ENCODE measurements at places on chromosomes 16 and 17.

DNA sequence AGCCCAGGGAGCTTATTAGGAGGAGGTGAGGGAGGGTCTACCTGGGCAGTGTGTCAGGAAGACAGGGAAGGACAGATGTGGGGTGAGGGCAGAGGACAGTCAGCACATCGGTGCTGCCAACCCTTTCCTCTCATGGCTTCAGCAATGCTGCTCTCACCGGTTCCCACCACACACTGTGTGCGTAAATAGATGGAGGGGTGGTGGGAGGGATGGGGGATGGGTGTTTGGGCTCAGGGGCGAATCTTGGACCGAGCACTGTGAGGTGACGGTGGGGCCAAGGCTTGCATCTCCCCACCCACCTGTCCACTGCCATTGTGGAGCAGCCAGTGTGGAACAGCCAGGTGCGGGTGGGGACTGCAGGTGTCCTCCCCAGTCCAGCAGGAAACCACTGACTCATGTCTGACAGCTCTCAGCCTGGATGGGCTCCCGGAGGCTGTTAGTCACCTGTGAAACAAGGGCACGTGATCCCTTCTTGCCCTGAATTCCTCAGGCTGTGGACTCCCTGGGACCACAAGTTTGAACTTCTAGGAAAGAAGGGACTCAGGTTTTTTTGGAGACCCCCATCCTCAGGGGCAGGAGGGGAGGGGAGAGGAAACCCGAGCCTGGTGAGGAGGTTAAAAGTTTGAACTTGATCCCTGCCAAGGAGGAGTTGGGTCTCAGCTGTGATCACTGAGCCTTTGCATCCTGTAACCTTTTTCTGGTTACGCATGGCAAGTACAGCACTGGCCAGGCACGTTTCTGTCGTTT lies 42.7 kb upstream of the SMPD3 start:
- no peak for DNase-seq

DNA sequence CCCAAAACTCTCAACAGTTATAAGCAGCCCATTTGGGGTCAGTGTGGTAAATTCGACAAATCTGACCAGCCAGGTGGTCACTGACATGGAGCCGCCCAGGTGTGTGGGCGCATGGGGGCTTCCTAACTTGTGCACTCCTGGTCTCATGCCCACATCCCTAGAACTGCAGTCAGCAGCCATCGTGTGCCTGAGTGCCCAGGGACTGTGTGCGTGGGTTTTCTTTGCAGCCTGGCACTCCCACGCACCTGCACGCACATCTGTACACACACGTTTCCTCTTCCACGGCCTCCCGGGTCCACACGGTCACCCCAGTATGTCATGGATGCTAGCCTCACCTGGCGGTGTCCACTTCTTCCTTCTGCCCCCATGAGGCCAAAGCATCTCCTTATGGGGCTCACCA lies 38.9 kb upstream of the ZC3H18 start:
- no peak for DNase-seq

DNA sequence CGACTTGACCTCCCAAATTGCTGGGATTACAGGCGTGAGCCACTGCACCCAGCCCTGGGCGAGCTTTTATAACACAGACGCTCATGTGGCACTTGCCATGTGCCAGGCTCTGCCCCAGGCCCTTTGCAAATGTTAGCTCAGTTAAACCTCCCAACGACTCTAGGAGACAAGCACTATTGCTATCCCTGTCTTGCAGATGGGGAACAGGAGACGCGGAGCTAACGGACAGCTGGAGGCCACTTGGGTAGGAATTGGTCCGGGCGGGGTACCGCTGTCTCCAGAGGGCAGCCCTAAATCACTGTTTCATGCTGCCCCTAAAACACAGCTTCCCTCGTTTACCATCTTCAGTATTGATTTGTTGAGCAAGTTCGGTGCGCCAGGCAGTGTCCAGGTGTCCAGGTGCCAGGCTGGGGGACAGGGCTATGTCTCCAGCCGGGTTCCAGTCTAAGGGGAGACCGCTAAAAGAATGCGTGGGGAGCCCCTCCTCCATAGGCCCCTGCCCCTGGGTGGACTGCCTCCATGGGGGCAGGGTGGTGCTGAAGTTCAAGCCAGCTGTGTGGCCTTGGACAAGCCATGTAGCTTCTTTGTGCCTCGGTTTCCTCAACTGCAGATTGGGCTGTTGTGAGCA lies 23.7 kb downstream of the TMEM235 start:
- no peak for DNase-seq

GRCh38 chr17:59832883-59833379 lies 59.8 kb downstream of the TUBD1 start:
- no peak for DNase-seq

- DNase-seq, result no peak
Observed at GRCh38 chr17:49110509-49110908, 22.1 kb upstream of the B4GALNT2 start.

- DNase-seq, result no peak
Observed at GRCh38 chr17:2093349-2093748, 38.4 kb downstream of the HIC1 start.

- DNase-seq, result no peak
Observed at GRCh38 chr16:87679593-87680271, 77.4 kb downstream of the JPH3 start.

DNA sequence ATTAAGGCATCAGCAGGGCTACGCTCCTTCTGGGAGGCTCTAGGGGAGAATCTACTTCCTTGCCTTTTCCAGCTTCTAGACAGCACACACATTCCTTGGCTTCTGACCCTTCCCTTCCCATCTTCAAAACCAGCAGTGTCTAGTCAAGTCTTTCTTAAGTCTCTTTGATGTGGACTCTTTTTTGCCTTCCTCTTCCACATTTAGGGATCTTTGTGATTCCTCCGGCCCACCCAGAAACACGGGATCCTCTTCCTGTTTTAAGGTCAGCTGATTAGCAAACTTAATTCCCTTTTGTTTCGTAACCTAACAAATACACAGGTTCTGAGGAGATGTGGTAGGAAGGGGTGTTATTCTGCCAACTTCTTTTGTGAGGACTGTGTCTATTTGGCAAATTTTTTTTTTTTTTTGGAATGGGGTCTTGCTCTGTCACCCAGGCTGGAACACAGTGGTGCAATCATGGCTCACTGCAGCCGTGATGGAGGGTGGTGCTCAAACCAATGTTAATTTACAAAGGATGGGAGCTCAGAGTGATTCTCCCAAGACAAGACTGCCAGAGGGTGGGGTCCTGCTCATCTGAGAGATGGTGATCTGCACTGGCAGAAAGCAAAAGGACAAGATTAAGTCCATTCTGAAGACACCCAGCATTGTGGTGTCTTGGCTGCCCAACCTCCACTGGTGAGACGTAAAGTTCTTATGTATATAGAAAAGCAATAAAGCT lies 14.7 kb downstream of the KNOP1 start:
- no peak for DNase-seq

- DNase-seq, result no peak
Observed at GRCh38 chr16:14377326-14377725, 252.7 kb downstream of the PARN start.

DNA sequence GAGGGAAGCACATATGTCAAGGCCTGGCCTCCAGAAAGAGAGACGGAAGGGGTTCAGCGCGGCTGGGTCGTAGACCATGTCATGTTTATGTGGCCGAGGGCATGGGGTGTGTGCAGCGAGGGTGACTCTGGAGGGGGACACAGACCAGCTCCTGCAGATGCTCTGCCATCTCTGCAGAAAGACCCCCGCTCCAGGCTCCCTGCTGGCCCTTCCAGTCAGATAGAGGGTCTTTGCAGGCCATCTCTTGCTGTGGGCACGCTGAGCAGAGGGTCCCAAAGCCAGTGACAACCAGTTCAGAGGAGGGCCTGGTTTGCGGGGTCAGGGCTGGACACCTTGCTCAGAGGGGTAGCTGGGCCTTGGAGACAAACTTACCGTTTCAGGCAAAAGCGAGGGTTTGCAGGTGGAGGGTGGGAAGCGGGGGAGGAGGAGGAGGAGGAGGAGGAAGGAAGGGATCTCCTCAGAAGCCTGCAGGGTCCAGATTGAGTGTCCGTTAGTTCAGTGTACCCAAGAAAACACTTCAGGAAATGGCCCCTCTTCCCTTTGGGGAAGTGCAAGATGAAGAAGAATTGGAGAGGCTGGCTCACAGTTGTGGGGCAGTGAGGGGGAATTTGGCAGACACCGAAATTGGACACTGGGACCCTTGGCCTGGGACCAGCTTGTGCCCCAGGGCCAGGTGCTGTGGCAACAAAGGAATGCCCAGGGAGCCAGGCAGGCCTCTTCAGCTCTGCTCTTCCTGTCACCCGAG lies 102.8 kb downstream of the CMIP start:
- DNase-seq, result no peak

GRCh38 chr16:24070851-24071250 lies 185.3 kb upstream of the CACNG3 start:
- DNase-seq, result peak; percentile 84

GRCh38 chr17:56038131-56038530 lies 115.1 kb upstream of the ANKFN1 start:
- DNase-seq, result no peak

DNA sequence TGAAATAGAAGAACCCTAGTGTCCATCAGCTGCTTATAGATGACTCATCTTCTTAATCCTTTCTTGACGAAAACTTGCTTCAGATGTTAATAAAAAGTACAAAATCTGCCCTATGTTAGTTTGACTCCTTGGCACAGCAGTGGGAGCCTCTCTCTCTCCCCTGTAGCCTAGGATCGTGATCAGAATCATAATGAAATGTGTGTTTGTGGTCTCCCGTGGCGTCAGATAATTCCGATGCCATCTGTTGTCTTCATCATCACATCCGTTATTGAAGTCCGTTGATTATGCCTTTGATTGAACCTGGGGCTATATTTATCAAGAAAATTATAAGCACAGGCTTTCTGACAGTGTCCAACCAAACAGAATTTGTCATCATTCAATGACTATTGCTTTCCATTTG lies 102.5 kb downstream of the BMERB1 start:
- peak; percentile 50 for DNase-seq

- DNase-seq, result peak; percentile 80
Observed at GRCh38 chr17:50908860-50909764, 43.0 kb upstream of the TOB1 start.

- peak; percentile 37 for DNase-seq
Observed at GRCh38 chr16:3401719-3402397, 843 bp downstream of the ZNF174 start.

DNA sequence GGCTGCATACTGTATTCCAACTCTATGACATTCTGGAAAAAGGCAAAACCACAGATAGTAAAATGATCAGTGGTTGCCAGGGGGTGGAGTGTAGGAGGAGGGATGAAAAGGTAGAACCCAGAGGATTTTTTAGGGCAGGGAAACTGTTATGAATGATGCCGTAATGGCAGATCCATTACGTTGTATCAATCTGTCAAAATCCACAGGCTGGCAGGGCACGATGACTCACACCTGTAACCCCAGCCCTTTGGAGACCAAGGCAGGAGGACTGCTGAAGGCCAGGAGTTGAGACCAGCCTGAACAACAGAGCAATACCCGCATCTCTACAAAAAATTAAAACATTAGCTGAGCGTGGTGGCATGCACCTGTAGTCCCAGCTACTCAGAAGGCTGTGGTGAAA lies 91.8 kb downstream of the RMI2 start:
- no peak for DNase-seq

DNA sequence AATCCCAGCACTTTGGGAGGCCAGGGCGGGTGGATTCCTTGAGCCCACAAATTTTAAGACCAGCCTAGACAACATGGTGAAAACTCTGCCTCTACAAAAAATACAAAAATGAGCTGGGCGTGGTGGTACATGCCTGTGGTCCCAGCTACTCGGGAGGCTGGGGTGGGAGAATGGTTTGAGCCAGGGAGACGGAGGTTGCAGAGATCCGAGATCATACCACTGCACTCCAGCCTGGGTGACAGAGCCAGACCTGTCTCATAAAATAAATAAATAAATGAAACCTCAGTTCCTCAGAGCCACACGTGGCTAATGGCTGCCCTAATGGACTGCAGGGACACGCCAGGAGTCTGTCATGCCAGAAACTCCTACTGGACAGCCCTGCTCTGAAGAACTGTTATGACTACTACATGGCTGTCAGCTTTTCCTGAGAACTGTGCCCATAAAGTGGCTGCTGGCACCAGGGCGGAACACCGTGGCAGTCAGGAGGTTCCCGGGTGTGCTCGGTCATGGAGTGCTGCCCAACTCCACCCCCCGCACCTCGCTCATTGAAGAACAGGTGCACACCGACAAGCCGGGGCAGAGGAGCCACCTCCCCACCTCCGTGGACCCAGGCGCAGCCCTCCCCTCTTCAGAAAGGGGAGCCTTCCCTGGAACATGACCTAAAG lies 4.3 kb downstream of the TMEM11 start:
- no peak for DNase-seq

GRCh38 chr17:78919861-78920450 lies 5.2 kb downstream of the TIMP2 start:
- DNase-seq, result no peak

DNA sequence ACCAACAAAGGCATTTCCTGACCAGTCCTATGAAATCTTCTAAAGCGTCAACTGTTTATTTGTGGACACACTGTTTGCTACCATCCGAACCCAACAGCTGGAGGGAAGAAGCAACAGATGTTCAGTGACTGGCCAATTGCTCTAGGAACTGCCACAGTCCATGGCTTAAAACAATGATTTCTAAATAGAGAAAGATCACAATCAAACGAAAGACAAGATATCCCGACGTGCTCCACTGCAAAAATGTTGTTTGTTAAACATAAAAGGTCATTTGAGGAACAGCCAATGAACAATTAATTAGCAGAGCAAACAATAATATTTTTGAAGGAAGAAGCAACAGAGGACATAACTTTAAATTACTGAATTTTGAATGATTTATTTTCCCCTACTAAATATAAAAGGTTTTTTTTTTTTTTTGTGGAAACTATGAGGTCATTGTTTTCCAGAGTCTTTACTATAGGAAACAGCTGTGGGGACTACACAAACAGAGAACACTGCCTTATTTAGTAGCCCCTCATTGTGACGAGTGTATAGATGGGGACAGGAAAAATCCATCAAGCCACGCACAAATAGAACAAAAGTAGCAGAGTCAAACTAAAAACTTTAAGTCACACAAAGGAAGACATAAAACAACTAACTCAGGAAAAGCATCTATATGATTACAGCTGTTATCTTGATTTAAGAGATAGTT lies 17.2 kb downstream of the USP31 start:
- no peak for DNase-seq

GRCh38 chr16:2095918-2096582 lies 39.6 kb downstream of the PKD1 start:
- DNase-seq, result no peak

- DNase-seq, result no peak
Observed at GRCh38 chr16:83743241-83743640, 64.5 kb upstream of the HSBP1 start.

GRCh38 chr17:6796017-6796886 lies 20.2 kb downstream of the FBXO39 start:
- DNase-seq, result peak; percentile 16

GRCh38 chr16:28879261-28879840 lies 1.1 kb downstream of the ATP2A1 start:
- DNase-seq, result no peak

DNA sequence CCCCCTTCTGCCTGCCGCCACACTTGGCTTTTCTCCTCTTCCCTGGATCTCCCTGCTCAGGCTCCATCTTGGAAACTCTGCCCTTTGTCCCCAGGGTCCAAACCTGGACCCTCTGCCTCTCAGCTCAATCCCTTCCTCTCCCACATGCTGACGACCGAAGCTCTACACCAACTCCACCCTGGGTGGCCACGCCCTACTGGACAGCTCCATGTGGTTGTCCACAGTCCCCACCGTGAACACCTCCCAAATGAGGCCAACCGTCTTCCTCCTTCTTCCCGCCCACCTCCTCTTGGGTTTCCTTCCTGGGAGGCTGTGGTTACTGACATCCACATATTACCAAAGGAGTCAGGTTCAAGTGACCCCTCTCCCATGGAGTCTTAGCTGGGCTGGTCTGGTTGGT lies 22.6 kb upstream of the MLKL start:
- DNase-seq, result no peak

- peak; percentile 52 for DNase-seq
Observed at GRCh38 chr17:31390748-31391495, 553 bp upstream of the RAB11FIP4 start.

GRCh38 chr17:19986941-19987861 lies 9.6 kb upstream of the AKAP10 start:
- no peak for DNase-seq
